D341Med (cell line): ENCODE measurements at places on chromosomes 5 and 9.

DNA sequence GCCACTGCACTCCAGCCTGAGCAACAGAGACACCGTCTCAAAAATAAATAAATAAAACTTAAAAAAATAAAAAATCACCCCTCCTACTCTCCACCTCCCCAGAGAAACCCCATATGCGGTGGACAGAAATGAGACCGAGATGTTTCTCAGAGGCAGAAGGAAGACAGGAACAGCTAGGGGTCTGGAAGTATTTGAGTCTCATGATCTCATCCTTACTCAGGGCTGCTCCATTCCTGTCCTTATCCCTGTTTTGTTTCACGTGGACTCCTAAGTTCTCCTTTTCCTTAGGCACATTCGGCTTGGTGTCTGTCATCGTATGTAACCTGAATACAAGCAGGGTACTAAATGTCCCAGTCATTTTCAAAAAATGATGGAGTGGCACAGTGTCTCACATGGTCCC is 76.1 kb downstream of the C9orf50 start:
- no peak for DNase-seq

DNA sequence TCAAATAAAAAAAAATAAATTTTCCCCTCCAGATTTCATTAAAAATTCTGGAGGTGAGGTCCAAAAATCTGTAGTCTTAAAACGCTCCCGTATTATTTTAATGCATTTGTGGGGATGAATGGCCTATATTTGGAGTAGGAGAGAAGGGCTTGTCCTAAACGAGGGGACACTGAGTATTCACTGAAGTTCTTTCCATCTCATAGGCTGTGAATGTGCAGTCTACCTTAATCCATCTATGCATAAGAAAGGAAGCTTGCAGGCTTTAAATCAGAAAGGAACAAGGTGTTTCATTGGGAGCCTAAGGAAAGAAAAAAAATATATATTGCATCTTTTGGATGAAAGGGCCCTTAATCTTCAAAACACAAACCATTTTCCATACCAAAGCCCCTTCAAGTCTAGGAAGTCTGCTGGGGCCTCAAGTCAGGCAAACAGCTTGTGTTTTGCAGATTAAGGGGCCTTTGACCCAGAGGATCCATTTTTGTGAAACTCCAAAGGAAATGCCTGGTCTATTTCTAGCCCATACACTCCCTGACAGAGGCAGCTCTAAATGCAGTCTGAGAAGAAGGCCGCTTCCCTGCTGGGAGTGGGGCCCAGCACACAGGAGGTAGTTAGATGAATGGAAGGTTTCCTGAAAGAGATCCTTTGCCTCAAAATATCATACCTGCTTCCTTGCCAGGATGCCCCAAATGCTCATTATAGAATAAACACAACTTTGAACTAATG is 35.6 kb downstream of the BRINP1 start:
- no peak for DNase-seq

GRCh38 chr9:36597412-36598178 is 24.9 kb downstream of the MELK start:
- DNase-seq: peak; percentile 44

DNA sequence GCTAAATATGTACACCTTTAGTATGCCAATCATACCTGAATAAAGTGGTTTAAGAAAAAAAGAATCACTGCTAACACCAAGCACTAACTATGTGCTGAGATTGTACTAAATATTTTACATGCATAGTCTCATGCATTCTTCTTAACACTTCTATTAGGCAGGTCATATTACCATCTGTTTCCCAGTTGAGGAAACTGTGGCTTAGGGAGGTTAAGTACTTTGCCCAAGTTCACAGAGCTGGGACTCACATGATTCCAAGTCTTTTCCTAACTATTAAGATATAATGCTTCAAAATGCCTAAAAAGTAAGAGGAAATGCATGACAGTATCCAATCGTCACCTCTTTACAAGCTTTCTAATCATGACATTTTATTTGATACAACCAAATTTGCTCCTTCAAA is 69.2 kb upstream of the PLPP6 start:
- no peak for DNase-seq

DNA sequence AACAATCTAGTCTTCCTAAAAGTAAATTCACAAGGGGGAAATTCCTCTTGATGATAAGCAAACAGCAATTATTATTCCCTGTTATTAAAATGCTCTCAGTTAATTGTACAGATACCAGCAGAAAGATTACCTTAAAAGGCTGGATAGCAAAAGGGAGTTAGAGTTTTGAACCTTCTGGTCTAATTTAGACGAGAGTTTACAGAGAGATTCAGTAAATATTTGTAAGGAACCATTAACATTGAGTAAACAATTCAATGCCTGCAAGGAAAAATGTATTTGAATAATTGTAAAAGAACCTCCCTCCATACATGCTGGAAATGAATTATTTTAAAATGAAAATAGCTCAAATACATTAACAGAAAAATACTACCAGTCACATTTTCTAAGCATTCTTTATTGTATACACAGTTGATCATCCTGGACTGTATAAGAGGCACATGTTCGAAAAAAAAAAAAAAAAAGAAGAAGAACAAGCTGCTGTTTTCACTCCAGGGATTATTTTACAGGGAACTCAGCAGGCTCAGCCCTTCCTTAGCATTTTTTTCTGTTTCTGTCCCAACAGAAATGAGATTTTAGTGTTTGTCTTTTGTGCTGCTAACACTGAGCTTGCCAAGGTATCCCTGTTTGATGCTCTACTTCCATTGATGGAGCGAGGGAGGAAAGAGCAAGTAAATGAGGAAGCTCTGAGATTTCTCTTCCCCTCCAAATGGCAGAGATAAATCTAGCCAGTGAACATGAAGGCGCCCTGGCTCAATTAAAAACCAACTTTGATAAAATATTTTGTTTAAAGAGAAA is 141.1 kb downstream of the ENC1 start:
- DNase-seq: no peak

DNA sequence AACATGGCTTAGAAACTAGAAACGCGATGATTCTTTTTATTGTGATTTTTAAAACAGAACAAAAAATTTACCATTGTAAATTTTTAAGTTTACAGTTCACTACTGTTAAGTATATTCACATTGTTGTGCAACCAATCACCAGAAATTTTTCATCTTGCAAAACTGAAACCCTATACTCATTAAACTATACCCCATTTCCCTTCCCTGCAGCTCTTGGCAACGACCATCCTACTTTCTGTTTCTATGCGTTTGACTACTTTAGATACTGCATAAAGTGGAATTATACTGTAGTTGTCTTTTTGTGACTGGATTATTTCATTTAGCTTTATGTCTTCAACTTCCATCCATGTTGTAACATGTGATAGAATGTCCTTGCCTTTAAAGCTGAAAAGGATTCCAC is 52.5 kb downstream of the SPOCK1 start:
- no peak for DNase-seq

GRCh38 chr9:114404531-114404930 is 16.7 kb upstream of the AKNA start:
- no peak for DNase-seq

DNA sequence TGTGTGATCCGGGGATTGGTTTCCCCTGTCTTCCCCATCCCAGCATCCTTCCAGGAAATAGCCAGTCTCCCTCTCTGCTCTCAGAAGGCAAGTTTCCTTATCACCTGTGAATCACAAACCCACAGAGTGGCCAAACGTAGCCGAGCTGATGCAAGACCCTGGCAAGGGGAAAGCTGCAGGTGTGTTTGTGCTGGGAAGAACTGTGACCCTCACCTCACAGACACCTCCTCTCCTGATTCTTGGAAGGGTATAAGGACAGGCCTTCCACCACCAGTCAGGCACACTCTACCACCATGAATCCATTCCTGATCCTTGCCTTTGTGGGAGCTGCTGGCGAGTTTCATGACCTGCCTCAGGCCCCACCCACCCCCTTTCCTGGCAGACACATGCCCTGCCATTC is at the start of gene PRSS3:
TSS of gene PRSS3 (plus strand) at position 281 of the 400 bp plus-strand sequence. CDS start at position 294, 13 bp downstream.
- DNase-seq: no peak

GRCh38 chr5:167570431-167570830 is 721.0 kb upstream of the WWC1 start:
- no peak for DNase-seq

- no peak for DNase-seq
Observed at GRCh38 chr9:77939149-77939668, 92.4 kb downstream of the GNAQ start.

- DNase-seq: no peak
Observed at GRCh38 chr9:105958587-105958986, 264.2 kb downstream of the TMEM38B start.

DNA sequence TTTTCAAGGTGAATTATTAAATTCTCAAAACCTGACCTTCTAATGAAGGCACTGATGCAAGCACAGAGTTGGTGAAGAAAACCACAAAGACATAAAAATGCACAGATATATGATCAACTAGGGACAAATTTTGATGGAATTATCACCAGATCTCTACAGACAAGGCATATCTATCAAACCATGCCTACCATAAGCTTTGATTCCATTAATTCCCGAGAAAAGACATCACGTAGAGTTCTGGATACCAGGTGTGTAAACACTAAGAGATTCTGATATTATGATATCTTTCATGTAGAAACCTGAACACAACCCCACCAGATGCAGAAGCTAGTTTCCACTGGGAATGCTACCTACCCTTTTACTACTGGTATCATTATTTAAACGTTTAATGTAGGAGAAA is 140.6 kb downstream of the SLF1 start:
- DNase-seq: no peak

GRCh38 chr5:143896966-143897365 is 85.0 kb downstream of the HMHB1 start:
- DNase-seq: no peak

GRCh38 chr5:69432412-69433206 is 17.7 kb downstream of the MARVELD2 start:
- no peak for DNase-seq

- peak; percentile 17 for DNase-seq
Observed at GRCh38 chr5:124706729-124707361, 39.6 kb downstream of the ZNF608 start.

DNA sequence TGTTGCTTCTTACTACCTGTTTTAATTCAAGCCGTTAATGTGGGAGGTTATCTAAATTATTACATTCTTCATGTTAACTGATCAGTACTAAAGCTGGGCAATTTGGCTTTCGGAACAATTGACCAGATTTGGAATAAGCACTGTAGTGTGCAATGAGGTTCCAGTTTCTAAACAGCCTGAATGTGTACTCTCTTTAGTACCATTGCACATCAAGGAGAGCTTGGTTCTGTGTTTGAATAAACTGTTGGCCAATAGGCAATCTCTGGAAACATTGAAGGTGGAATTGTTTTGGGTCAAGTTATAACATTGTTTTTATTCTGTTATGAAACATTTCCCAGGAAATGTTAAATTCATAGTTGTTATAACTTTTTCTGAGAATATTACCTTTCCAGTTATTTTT is 105.2 kb downstream of the PBX3 start:
- no peak for DNase-seq

GRCh38 chr5:14681236-14681752 is 16.8 kb downstream of the OTULIN start:
- no peak for DNase-seq

DNA sequence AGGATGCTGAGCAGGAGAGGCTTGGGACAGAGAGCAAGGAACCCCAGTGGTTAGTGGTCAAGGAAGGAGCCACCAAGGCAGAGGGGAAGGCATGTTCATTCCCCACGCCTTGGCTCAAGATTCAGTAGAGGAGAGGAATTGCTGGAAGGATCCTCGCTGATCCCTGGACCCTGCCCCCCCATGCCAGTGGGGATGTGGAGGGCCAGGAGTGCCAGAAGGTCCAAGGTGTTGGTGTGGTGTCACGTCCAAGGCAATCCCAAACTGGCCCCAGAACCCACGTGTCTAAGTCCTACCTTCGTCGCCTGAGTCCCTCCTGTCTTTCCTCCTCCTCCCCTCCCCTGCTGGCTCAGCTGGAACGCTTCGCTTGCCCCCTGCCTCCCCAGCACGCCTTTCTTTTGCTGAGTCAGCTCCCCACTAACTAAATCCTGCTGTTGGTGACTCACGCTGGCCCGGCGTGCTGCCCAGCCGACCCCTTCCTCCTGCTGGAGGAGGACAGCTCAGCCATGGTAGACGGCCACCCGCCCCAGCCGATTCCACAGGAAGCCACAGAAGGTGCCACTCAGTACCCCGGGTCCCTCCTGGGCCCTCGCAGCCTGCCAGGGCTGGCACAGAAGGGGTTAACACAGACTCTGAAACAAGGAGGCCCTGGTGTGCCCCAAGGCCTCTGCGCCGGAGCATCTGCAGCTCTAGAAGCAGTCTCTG is 37.6 kb upstream of the ORM1 start:
- DNase-seq: no peak

DNA sequence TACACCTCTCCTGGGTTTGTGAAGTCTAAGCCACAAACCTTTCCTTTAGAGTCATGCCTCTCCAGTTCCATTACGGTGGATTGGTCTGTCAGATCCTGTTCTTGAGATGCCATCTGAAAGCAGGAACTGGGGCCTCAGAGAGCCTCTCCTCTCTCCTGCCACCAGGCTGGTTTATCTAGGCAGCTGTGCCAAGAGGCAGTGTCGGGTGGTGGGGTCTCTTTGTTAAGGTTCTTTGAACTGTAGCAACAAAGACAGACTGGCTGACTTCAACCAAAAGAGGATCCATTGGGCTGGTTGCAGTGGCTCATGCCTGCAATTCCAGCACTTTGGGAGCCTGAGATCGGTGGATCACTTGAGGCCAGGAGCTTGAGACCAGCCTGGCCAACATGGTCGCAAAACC is 66.0 kb upstream of the ANGPTL2 start:
- no peak for DNase-seq
